ENCODE measurements at places on chromosomes 1 and 21. TPM values are rescaled to one million over a fixed set of nuclear protein-coding genes. Genes with fewer than 3 reads are reported as not detected.

- peaks cover 10% of the 10 kb centered on the region for H3K4me1 ChIP-seq
- no peak overlapping the region for H3K4me3 ChIP-seq
- DNase-seq: no peak
- H3K27ac ChIP-seq: no peak overlapping the region
- H3K27me3 ChIP-seq: peaks cover 54% of the 10 kb centered on the region
Measured at GRCh38 chr1:119651133-119651532, 3.1 kb upstream of the ZNF697 start.

Gene GPR52
- total RNA-seq: 0.87 TPM

Gene SLC26A9
- total RNA-seq: not detected

DNA sequence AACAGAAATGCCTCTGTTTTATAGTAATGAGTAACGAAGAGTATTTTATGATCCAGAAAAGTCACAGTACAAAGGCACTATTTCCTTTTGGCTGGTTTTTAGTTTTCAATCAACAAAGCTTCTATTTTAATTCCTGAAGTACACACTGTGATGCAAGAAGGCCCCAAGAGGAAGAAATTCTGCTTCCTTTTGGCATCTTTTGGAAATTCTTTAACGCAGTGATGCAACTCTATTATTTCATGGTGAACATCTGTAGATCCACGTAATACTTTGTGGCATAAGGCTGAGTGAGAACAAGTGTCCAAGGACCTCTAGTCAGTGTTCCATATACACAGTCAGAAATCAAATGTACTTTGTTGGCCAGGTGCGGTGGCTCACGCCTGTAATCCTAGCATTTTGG lies 137.5 kb downstream of the TGFB2 start:
- DNase-seq: no peak
- no peak overlapping the region for H3K4me3 ChIP-seq
- H3K27ac ChIP-seq: no peak overlapping the region
